ENCODE measurements at places on chromosomes 1 and 21. TPM values are rescaled to one million over a fixed set of nuclear protein-coding genes. Genes with fewer than 3 reads are reported as not detected.

GRCh38 chr1:223227486-223228196 is 84.6 kb upstream of the TLR5 start:
- DNase-seq: no peak

DNA sequence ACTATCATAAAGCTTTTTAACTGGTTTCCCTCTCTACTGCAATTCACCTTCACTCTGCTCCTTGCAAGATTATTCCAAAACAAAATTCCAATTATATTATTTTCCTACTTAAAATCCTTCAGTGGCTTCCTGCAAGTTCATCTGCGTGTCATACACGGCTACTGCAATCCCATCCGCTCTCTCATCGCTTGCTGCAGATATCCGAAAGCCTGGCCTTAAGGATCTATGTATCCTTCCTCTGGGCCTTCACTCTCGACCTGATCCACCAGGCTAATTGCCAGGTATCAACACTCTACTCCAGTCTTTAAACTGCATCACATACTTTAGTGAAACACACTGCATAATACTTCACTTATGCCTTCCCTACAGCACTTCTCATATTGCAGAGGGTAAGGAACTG is 44.0 kb downstream of the VAV3 start:
- no peak for DNase-seq

GRCh38 chr1:81678779-81679178 is 122.0 kb upstream of the ADGRL2 start:
- no peak for DNase-seq

GRCh38 chr1:16396591-16396990 is 29.5 kb downstream of the SZRD1 start:
- no peak for DNase-seq

GRCh38 chr1:175648927-175649326 is 94.5 kb downstream of the TNR start:
- no peak for DNase-seq

Gene S100A4
- total RNA-seq: 286 TPM

Gene CNTN2
- total RNA-seq: 0.28 TPM

Gene ELAPOR1
- total RNA-seq: 0.56 TPM

Measured in posterior vena cava (tissue), 2 donors.